ENCODE measurements at places on chromosomes 4 and X.

GRCh38 chr4:55866973-55867574 is 13.6 kb downstream of the EXOC1 start:
- DNase-seq = peak; percentile 76

GRCh38 chr4:122772311-122772710 is 39.8 kb downstream of the BBS12 start:
- DNase-seq = peak; percentile 89

DNA sequence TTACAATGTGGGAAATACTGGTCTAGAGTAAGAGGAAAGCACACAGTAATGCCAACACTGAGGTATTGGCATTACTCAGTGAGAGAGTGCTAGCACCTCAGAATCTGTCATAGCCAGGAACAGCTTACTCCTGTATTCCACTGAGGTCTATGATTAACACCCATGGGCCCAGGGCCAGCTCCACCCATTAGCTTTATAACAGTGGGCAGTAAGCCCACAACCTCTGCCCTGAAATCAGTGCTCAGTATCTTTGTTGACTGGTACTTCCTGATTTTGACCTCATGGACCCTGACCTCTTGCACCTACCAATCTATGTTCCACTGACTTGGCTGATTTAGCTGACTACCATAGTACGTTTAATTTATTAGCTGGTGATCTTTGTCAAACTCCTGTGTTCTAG is 56.1 kb downstream of the LANCL3 start:
- no peak for DNase-seq

DNA sequence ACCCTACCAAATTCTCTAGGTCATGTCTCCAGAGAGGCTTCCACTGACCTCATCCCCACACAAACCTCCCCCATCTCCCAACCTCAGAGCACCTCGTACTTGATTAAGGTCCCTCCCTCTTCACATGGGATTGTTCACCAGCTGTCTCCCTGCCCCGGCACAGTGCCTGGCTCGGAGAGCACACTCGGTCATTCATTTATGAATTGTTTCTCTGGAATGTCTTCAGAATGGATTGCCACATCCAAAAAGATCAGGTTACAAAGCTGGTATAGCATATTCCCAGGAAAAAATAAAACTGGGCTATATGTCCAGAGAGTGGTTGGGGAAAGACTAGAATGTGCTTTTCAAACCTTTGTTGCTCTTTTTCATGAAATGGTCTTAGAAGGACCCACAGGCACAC is 21.6 kb downstream of the JAKMIP1 start:
- no peak for DNase-seq

DNA sequence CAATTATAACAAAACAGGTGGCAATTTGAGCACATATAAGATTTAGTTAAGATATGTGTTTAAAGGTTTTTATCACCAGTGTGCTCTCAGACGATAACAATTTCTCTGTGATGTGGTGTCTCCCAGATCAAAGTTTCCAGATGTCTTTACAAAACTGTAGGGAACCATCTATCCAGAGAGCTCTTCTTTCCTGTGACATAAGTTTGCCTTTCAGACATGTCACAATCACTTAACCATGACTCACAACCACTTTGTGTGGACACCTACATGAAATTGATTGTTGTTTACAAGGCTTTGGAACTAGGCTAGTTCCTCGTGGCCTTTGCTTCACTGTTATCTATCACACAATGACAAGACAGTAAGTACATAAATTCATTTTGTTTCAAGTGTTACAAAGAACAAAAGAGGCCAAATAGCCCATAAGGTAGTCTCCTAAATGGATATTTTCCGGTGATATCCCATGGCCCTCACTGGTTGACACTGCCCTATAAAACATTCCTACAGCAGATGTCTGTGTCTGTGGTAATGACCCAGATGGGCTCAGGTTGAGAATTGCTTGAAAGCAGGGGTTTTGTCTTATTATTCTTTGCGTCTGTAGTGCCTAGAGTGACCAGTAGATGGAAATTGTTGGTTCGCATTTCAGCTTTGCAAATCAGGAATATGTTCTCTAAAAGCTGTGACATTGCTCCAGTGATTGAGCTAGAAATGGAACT is 297.8 kb upstream of the FAM241A start:
- DNase-seq = peak; percentile 24

DNA sequence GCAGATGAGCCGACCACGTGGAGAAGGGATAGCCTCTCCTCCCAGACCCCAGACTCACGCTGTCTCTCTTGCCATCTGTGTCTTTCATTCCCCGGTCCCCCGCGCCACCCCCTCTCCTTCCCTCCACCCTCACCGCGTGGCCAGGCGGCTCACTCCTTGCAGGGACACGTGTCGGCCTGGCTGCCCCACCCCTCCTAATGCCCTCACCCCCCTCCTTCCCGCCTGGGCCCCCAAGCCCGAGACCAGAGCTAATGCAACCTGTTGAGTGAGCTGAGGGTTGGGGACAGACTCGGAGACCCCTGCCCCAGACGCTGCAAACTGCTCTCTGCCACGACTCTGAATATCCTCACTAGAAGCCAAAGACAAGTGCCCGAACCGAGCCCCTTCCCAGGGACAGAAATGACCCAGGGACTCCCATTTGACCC is 1.8 kb downstream of the SLC38A5 start:
- DNase-seq = no peak

DNA sequence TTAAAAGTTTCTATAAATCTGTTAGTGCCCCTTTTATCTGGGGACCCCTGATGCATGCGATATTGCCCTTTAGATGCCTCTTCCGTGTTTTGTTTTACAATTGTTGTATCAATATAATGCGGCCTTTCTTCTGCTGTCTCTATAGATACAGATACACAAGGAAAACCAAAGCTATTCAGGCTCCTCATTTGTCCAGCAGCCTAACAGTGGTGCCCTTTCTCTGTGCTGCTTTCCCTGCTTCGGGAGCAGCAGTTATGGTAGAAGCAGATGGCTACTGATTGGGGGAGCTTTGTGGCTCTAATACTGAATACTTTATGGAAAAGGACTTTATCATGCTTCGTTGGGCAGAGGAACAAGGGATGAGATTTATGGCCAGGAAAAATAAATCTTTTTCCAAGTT is 10.6 kb upstream of the PRDM8 start:
- DNase-seq = no peak

DNA sequence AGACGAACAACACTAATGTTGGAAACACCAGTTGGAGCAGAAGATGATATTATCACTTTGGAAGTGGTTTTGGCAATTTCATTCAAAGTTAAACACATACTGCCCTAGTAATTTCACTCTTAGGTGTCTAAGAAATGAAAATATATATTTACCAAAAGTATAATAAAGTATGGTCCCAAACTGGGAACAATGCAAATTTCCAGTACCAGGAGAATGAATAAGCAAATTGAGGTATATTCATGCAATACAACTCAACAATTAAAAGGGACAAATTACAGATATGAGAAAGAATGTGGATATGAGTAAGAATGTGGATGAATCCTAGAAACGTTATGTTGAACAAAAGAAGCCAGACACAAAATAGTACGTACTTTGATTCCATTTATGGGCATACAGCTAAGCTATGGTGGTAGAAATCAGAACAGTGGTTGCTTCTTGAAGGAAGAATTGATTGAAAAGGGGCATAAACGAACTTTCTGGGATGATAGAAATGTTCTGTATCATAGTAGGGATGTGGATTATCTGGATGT is 10.0 kb downstream of the ELMOD2 start:
- DNase-seq = peak; percentile 54

DNA sequence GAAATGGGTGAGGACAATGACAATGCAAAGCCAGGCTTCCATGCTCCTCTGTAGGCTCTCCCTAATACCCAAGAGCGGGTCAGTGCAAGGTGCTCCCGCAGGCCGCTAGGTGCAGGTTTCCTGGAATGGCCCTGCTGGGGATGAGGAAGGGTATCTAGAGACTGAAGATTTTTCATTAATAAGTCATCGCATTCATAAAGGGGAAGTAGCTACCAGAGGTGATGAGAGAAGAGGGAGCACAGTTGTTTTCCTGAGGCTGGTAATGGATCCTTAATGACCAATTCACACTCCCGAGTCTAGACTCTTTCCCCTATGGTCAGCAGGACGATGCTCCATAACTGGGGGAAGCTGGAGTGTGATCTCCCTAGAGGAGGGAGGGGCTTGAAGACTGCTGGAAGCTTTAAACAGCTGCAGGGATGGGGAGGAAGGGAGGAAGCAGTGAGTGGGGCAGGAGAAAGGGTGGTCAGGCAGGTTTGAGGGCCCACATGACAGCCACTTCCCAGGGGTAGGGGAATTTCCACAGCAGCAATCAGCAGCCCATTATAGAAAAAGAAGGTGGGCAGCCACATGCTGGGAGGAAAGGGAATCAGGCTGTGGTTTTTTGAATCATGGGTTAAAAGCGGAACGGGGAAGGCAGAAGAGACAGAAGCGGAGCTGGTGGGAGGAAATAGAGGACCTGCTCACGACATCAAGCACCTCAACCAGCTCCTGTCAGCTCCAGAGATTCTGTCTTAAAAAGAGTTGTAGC is 10.2 kb upstream of the ATP6AP2 start:
- DNase-seq = no peak

DNA sequence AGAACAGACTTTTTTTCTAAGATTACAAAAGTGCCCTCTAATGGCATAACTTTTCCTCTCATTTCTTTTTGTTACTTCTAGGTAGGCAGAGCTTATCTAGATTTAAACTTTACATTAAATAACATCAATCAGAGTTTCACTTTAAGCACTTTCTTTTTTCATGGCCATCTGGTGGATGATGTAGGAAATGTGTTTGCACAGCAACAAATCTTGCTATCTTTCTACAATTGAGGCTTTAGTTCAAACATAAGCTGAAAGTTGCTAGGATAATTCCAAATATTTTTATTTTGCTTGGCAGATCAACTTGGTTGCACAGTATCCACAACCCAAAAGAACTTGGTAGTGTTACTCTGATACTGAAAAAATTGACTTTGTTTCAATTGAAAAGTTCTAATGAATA is 22.0 kb downstream of the NDNF start:
- peak; percentile 29 for DNase-seq

- DNase-seq = peak; percentile 45
These were observed 5.5 kb upstream of the XIAP start for GRCh38 chrX:123854329-123854728.

GRCh38 chrX:20965270-20966044 is 408.8 kb upstream of the CNKSR2 start:
- no peak for DNase-seq

GRCh38 chrX:154596290-154596929 is 11.5 kb downstream of the CTAG1A start:
- DNase-seq = peak; percentile 65

DNA sequence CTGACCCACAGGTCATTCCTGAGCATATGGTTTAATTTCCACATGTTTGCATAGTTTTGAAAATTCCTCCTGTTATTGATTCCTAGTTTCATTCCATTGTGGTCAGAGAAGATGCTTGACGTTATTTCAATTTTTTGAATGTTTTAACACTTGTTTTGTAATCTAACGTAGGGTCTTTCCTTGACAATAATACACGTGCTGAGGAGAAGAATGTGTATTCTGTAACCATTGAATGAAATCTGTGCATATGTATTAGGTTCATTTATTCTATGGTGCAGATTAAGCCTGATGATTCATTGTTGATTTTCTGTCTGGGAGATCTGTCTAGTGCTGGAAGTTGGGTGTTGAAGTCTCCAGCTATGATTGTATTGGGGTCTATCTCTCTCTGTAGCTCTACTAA is 486.4 kb upstream of the RPS6KA3 start:
- no peak for DNase-seq

GRCh38 chrX:135194684-135195083 is 23.5 kb upstream of the CT55 start:
- no peak for DNase-seq

DNA sequence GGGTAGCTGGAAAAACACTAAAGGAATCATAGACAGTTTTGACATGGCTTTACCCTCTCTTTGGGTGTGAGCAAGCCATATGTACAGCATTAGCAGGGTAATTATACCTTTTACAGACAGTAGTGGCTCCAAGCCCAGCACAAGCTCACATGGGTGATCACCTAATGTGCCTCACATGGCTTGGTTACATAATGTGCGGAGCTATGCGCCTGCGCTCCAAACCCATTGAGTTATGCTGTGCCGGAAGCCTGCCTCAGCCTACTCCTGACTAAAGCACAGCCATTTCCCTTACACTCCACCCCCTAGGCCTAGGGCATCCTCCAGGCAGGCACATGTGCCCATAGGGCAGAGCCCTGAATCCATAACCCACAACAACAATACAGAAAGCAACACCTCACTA is 6.5 kb upstream of the TSPAN5 start:
- DNase-seq = no peak

GRCh38 chr4:26208237-26208994 is 112.4 kb upstream of the RBPJ start:
- no peak for DNase-seq

- peak; percentile 14 for DNase-seq
These were observed 858.8 kb upstream of the FRG1 start for GRCh38 chr4:189081826-189082225.

- DNase-seq = no peak
These were observed 95.0 kb downstream of the ARX start for GRCh38 chrX:24920769-24921168.

DNA sequence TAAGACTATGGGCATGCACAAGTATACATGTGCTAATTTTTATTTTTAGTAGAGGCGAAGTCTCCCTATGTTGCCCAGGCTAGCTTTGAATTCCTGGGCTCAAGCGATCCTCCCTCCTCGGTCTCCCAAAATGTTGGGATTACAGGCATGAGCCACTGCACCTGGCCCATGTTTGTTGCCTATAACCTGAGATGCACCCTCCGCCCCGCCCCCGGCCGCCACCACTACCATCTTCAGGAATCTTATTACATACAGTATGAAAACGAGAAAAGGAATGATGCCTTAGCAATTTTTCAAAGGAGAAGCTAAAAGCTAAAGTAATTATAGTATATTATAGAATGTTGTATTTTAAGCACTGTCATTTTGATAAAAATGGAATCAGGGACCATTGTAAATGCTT is 61.2 kb downstream of the POU4F2 start:
- DNase-seq = no peak

- no peak for DNase-seq
These were observed 12.6 kb downstream of the PCDH10 start for GRCh38 chr4:133161570-133162295.

DNA sequence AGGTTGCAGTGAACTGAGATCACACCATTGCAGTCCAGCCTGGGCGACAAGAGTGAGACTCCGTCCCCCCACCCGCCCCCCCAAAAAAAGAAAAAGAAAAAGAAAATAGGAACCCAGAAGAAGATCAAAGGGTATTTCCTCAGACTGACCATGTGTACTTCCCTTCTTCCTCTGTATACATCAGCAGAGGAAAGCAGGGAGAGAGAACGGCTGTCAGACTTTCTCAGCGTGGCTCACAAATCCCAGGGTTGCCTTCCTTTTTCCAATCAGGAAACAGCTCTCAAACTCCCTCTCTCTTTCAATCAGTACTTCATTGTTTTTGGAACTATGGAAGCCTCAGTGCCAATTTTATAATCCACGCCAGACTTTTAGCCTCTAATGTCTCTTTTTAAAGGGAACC is 59.1 kb downstream of the CHRNA9 start:
- DNase-seq = no peak

- no peak for DNase-seq
These were observed 9.1 kb downstream of the DCTD start for GRCh38 chr4:182908124-182908523.

- DNase-seq = peak; percentile 35
These were observed 694.4 kb upstream of the POU3F4 start for GRCh38 chrX:82813671-82814078.

- peak; percentile 69 for DNase-seq
These were observed 327.0 kb upstream of the ZFP42 start for GRCh38 chr4:187668526-187669082.
